Stimulated activated CD8-positive, alpha-beta memory T cell treated with anti-CD3 and anti-CD28 coated beads, Interleukin-4, amount 100 ng/mL, for 24 hours (primary cell): ENCODE measurements at places on chromosomes 2 and 18.

DNA sequence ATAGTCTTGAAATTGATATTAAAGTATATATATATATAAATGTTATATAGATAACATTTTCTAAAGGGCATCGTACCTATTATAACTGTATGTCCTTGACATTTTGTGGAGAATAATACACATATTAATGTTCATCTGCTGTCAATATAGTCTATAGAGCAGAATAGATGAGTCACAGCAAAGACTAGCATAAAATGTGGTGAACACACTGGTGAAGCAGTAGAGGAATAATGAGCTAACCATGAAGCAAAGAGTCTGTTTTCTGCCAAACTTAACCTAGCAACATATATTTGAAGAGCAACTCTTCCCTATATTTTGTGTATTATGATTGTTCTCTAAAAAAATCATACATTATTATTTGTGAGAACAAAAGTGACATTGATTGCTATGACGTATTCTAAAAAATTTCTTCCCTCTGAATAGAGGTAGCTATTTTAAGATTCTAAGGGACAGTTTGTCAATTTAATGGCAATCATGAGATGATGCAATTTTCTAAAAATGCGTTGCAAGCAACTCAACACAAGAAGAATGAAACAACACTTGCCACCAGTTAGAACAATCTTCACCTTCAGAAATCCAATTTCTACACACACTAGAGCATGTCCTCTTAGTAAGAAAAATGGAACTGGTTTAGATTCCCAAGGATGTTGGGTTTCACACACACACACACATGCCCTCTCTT lies 22.0 kb downstream of the DOCK10 start:
- DNase-seq, result no peak

DNA sequence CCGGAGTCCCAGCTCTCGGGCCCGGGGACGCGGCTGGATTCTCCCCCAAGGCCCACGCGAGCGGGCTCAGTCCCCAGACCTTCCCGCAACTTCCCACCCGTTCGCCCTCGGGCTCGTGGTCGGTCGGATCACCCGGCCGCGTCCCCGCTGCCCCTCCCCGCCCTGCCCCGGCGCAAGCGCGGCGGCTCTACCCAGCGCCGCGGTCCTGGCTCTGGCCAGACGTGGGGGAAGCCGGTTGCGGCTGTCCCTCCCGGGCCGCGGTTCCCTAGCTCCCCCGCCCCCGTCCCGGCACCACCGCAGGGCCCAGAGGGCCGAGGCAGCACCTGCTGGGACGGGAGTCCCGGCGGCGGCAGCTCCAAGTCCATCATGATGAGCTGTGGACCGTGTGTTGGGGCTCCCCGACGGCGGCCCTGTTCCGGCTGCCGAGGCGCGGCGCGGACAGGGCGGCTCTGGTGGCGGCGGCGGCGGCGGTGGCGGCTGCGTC lies 276 bp downstream of the NFE2L2 start:
- no peak for DNase-seq

DNA sequence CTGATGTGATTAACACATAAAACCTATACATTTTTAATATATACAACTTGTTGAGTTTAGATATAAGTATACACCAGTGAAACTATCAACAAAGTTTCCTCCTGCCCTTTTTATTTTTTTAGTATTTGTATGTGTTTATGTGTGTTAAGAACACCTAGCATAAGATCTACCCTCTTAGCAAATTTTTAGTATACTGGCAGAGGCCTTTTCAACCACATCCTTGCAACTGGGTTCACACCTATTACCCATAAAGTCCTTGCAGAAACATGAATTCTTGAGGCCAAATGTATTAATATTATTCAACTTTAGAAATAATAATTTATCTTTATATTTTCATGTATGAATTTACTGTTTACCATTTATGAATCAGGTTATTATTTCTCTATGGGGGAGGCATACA lies 119.7 kb upstream of the CRIM1 start:
- DNase-seq, result no peak

DNA sequence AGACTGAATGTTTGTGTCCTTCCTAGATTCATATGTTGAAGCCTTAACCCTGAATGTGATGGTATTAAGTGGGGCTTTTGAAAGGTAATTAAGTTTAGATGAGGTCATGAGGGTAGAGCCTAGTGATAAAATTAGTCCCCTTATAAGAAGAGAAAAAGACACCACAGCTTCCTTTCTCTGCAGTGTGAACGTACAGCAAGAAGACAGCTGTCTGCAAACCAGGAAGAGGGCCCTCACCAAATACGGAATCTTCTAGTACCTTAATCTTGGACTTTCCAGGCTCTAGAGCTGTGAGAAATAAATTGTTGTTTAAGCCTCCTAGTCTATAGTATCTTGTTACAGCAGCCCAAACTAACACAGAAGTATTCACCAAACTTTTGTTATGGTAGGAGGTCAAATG lies 57.1 kb upstream of the CYTIP start:
- DNase-seq, result no peak

- DNase-seq, result no peak
Observed at GRCh38 chr2:233950078-233950825, 33.1 kb downstream of the TRPM8 start.
